Stimulated activated CD8-positive, alpha-beta memory T cell treated with anti-CD3 and anti-CD28 coated beads, Interleukin-7, amount 100 ng/mL, for 1 hour (primary cell): ENCODE measurements at places on chromosomes 1 and 21.

GRCh38 chr1:22953057-22953739 lies 19.5 kb downstream of the LACTBL1 start:
- DNase-seq: no peak

GRCh38 chr1:174976436-174977108 lies 23.2 kb upstream of the CACYBP start:
- no peak for DNase-seq

GRCh38 chr1:186858923-186859322 lies 30.2 kb downstream of the PLA2G4A start:
- no peak for DNase-seq

DNA sequence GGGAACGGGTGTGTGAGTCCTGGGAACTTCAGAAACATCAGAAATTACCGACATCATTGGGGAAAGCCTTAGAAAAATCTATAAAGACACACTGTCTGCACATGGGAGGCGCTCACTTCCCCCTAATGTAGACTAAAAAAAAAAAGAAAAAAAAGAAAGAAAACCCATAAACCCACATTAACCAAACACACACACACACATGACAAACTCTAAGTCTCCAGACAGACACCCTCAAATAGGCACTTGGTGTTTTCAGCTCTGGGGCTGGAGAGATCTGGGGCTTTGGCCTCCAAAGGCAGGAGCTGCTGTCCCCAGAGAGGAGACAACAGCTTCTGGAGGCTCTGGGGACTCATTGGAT lies 13.2 kb upstream of the SDHB start:
- no peak for DNase-seq

DNA sequence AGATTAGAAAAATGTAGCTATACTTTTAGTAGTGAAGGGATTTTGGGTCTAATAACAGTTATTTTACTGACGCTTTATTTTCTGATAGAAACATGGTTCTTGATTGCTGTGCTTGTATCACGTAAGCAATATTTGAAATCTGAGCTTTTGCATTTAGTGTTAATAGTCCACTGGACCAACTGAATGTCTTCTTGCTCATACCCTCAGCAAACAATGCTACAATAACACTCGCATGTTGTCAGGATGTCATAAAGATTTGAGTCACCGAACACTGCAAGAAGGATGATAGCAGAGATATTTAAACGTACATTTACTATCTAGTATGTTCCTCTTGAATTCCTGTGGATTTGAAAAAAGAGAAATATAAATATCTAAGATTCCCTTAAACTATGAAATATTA lies 7.5 kb downstream of the DYRK1A start:
- no peak for DNase-seq

- DNase-seq: no peak
These were observed 50.7 kb downstream of the JAK1 start for GRCh38 chr1:64915381-64916274.

- no peak for DNase-seq
These were observed 32.1 kb downstream of the SERTAD4 start for GRCh38 chr1:210264496-210265380.

- DNase-seq: no peak
These were observed 21.5 kb downstream of the CLSPN start for GRCh38 chr1:35748326-35748725.

- no peak for DNase-seq
These were observed 52.3 kb downstream of the COL18A1 start for GRCh38 chr21:45457161-45457831.

DNA sequence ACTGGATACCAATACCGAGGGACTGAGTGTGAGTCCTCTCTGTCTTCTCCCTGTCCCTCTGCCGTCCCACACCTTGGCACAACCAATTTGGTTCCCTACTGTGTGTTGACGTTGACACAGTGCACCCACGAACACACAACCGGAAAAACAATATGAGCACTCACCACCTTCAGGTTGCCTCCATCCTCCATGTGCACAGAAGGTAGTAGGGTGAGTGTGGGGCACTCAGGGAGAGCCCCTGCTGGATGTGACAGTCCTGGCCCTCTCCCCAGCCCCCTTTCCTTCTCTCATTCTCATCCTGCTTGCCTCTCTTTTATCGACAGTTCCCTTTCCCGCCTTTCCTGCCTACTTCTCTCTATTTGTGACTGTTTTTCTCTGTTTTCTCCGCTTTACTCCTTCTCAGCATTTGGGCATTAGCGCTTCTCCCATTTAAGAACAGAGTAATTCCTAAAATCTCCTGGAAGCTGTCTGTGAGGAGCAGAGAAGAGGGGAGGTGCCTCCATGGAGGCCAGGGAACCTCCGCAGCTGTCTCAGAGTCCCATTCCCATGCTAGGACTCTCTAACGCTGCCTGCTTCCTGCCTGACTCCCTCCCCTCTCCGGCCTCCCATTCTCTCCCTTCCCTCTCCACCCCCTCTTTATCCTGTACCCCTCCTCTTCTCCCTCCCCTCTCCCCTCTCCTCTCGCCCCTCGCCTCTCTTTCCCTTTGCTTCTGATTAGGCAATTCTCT lies 16.4 kb downstream of the CADM3 start:
- no peak for DNase-seq

- DNase-seq: no peak
These were observed 367.2 kb upstream of the B3GALT2 start for GRCh38 chr1:193553564-193553963.

GRCh38 chr1:42682739-42683531 lies 717 bp downstream of the YBX1 start:
- DNase-seq: no peak

GRCh38 chr1:153940756-153941155 lies 5.8 kb downstream of the DENND4B start:
- no peak for DNase-seq

DNA sequence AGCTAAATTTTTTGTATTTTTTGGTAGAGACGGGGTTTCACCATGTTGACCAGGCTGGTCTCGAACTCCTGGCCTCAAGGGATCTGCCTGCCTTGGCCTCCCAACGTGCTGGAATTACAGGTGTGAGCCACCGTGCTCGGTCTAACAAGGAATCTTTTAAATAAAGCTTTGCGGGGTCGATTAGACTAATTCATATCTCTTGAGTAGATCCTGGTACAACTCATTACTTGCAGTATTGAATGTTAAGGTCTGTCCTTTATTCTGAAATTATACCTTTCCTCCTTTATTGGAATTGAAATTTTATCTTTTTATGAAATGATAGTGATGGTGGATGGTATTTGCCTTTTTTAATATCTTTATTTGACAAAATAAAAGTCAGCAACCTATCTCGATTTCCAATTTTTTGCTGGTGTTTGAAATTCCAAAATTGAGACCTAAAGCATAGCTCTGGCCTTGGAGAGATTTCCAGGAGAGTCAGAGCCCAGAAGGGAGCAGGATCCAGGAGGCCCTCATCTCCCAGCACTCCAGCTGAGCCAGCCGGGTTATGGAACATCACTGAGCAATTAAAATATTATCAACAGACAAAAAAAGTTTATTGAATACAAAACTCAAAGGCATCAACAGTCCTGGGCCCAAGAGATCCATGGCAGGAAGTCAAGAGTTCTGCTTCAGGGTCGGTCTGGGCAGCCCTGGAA lies 4.7 kb downstream of the S100A2 start:
- DNase-seq: no peak

GRCh38 chr1:195717651-195718050 lies 890.6 kb downstream of the KCNT2 start:
- no peak for DNase-seq

- DNase-seq: no peak
These were observed 2.1 kb downstream of the SIPA1L2 start for GRCh38 chr1:232627645-232628334.

GRCh38 chr1:41648230-41648629 lies 163.7 kb upstream of the EDN2 start:
- DNase-seq: no peak

DNA sequence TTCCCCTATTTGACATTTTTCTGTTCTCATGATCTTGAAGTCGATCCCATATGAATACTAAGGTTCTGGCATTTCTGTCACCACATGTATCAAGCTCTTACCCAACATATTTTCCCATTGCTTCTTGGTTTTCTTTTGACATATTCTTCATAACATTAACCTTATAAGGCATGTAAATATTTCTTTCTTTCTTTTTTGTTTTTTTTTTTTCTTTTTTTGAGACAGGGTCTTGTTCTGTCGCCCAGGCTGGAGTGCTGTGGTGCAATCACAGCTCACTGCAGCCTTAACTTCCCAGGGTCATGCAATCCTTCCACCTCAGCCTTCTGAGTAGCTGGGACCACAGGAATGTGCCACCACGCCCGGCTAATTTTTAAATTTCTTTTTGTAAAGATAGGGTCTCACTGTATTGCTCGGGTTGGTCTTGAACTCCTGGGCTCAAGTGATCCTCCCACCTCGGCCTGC lies 33.1 kb upstream of the ERRFI1 start:
- DNase-seq: no peak

- DNase-seq: no peak
These were observed 26.9 kb upstream of the ECE1 start for GRCh38 chr1:21317035-21317689.

DNA sequence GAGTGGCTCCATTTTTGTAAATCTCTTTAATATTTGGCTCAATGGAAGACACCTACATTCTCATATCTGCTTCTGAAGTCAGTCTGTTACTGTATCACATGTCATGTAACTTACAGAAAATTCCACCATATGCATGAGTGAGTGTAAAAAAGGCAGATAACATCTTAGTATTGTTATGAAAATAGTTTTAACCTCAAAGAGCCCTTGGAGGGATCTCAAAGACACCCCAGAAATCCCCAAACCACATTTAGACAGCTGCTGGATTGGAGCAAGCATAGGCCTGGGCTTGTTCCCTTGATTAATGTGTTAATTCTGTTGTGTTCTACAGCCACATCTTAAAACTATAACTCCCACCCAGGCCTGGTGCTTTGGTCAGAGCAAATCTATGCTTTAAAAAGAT lies 16.9 kb downstream of the MACO1 start:
- no peak for DNase-seq

GRCh38 chr1:147723691-147724323 lies 36.6 kb downstream of the GJA5 start:
- no peak for DNase-seq

GRCh38 chr1:64686828-64687724 lies 57.8 kb upstream of the RAVER2 start:
- no peak for DNase-seq

GRCh38 chr21:28590026-28590425 lies 402.7 kb downstream of the LTN1 start:
- DNase-seq: no peak

DNA sequence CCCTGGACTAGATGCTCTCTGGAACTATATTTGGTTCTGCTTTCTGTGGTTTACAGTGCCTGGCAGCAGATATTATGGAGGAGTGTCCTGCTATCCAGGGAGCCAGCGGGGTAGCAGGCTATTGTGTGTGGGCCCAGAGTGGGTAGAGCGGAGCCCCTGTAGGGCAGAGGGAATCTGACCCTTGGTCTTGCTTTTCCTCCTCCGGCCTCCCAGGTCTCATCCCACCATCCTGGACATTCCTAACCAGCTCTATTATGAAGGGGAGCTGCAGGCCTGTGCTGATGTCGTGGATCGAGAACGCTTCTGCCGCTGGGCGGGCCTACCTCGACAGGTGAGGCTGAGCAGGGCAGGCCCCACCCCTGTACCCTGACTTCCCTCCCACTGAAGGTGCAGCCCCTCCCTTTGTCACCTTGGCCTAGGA lies 9.1 kb downstream of the RHOC start:
- DNase-seq: no peak

DNA sequence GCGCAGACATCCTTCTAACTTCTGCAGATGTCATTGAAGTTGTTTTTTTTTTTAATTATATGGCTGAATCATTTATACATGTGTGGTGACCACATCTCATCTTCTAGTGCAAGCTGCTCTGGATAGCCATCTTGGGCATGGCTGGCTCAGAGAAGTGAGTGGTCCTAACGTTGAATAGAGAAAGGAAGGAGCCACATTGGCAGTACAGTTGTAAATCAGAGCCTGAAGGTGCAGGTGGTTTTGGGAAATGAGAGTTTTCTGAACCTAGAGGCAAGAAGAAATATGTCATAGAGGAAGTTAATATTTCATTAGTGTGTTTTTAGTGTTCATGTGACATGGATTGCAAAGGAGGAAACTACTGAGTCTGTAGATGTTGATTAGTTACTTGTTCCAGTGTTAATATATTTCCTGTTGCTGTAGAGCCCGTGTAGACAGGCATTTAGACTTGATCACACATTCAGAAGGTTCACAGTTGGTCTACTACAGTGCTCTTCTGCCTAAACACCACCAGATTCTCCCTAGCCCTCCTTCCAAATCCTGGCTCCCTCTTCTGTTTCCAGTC lies 163.7 kb downstream of the ROR1 start:
- no peak for DNase-seq

DNA sequence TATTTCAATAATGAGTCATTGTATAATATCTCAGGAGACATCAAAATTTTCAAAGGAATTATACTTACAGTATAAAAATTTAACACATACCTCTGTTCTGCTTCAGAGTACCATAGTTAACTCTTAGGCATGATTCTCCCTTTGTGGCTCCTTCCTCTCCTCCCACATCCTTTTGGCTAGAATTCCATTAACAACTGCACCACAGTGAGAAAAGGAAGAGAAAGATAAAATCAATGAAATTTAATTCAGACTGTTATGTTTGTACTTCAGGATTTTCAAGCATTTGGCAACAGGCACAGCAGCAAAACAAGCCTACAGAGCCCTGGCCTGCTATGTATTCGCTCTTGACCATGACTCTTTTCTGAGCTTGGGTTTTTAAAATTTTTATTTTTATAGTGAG lies 57.2 kb upstream of the SGIP1 start:
- DNase-seq: no peak

DNA sequence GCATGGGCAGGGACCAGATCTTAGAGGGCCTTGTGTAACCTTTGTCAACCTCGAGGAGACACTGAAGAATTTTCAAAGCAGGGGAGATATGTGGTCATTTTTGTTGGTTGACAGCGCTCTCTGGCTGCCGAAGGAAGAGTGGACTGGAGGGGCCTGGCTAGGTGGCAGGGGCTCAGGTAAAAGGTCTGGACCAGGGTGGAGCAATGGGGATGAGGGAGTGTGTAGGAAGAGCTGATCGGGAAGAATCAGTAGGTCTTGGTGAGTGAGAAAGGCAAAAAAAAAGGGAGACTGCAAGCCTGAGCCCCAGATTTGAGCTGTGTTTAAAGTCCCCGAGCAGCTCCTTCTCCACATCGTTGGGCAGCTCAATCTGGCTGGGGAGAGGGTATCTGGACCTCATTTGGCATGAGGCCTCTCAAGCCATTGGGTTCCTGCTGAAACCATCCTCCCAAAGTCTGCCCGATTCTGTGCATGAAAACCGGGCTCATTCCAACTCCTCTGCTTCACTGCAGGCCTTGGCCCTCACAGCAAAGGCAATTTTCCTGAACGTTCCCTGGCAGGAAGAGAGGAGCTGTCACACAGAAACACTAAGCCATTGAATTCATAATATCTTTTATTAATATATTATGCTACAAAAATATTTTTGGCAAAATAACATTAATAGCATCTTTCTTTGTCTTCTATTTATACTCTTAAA lies 237.1 kb downstream of the TRABD2B start:
- no peak for DNase-seq

DNA sequence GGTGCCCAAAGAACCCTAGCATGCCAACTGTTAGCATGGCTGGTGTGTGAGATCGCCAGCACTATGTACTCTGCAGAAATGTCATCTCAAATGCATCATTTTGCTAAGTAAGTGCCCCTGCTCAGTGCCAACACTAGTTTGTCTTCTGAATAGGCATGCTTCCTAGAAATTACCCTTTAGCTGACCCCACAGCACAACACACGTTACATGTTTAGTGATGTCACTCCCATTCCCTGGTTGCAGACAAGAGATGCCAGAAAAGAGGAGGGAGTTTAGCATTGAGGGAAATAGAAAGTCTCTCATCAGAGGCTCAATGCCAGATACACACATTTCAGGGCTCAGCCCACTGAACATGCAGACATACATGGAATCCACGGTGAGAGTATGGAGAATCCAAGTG lies 9.3 kb upstream of the ST6GALNAC3 start:
- DNase-seq: no peak
